ENCODE measurements at places on chromosomes 3 and 15.

GRCh38 chr3:170947018-170947769, 38.8 kb upstream of the EIF5A2 start:
- no peak for DNase-seq

- DNase-seq: no peak
These were observed 150.7 kb downstream of the TMCO5A start for GRCh38 chr15:38085114-38085513.

GRCh38 chr3:123535580-123535979, 49.3 kb downstream of the HACD2 start:
- DNase-seq: no peak

GRCh38 chr15:45424429-45424828, 46.1 kb upstream of the GATM start:
- DNase-seq: no peak

- DNase-seq: no peak
These were observed 5.9 kb upstream of the FBXL2 start for GRCh38 chr3:33271324-33271723.

GRCh38 chr3:73101881-73102280, 40.4 kb downstream of the EBLN2 start:
- no peak for DNase-seq

DNA sequence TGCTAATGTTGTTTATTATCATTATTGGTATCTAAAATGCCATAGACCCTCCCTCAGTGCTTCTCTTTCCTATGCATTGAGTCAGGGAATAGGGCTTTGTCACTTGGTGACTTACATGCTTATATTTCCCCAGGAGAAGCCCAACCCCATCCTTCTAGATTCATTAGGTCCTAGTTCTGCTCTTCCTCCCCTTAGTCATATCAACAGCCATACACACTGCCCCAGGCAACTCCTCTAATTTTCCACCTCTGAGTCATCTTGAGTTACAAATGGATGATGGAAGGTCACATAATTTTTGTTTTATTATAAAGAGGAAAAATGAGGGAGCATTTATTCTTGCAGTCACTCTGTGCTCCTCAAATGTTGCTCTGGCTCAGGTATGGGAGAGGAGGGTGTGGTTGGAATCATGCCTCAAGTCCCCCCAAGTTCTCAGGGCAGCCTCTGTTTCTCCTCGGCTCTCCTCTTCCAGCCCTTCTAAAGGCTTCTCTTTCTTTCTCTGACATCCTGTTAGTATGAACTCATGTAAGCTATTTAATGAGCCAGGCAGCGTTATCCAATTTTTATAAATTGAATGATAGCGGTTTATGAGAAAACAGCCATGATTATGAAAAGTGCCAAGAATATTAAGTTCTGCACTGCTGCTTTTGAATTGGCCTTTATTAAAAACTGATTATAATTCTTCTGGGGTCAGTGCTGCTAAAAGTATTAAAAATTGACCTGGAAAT, 45.6 kb upstream of the FSTL1 start:
- DNase-seq: no peak

DNA sequence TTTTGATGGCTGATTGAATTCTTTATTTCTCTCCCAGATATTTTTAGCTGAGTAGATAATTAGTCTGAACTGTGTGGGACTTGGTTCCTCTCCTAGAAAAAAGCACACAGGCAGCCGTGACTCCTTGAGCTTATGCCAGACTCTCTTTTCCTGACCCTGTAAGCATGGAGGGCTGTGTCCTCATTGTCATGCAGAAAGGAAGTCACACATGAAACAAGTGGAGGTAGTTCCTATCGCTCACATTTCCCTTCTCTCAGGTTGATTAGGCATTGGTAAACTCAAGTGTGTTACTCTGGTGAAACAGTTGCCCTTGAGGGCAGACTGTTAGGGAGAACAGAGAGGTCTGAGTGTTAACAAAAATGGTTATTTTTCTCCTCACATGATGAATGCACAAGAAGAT, 6.3 kb upstream of the RTP4 start:
- no peak for DNase-seq

- DNase-seq: no peak
These were observed 60.4 kb upstream of the RNF7 start for GRCh38 chr3:141677701-141678100.

- no peak for DNase-seq
These were observed 9.3 kb upstream of the P3H2 start for GRCh38 chr3:190130037-190130436.

DNA sequence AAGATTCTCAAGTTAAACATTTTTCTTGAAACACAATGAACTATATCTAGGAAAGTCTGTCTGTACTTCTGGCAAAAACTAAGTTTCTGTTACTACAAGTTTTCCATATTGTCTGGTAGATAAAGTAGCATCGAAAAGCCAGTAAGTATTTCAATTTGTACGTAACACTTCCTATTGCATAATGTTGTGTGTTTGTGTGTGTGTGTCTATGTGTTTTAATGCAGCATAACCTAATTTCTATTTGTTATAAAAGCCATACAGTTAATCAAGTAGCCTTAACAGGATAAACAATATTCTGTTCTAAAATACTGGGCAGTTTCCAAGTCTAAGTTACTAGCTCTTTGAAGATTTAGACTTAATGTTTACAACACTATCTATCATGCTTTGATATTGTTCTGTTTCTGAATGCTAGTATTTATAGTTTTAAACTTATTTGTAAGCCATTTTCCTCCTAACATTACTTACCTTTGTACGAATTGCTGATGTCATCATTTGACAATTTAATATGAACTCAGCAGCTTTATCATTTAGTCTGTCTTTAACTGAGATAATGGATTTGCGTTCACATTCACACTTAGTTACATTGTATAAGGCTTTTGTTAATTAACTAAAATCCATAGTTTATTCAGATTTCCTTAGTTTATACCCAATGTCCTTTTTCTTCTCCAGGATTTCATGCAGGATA, 163.9 kb downstream of the CBLB start:
- no peak for DNase-seq

GRCh38 chr15:40716165-40716564, 21.2 kb downstream of the RAD51 start:
- DNase-seq: no peak

GRCh38 chr3:106590216-106590615, 721.4 kb upstream of the CBLB start:
- DNase-seq: no peak

DNA sequence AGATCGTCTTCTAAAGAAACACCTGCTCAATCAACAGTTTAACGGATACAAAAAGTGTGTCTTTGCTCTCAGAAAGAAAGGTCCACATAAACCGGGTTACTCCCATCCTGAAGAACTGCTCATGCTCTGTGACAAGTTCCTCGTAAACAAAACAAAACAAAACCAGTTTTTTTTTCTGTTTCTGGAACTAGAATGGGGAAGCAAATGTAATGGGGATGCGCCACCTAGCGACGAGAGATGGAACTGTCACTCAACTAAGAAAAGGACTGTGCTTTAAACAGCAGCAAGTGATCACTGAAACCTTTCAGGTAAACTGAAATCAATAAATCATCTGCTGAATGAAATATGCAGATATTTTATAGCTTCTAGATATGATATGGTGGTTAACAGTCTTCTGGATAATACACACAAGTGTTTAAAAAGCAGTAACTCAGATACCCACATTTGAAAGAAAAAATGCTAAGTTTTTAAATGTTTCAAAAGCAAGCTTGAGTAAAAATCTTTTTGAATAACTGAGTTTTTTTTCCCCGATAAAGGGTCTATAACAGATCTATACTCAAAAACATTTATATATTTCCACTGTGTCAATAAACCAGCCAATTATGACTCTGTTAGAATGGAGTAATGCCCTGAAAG, 10.9 kb downstream of the TM2D3 start:
- DNase-seq: peak; percentile 67
